CD4-positive, alpha-beta T cell treated with Interleukin-15 for 1 hour (primary cell): ENCODE measurements at places on chromosomes 2 and 18.

GRCh38 chr2:54529935-54530334, 73.8 kb downstream of the SPTBN1 start:
- DNase-seq = no peak

- DNase-seq = no peak
These were observed 141.0 kb downstream of the NR4A2 start for GRCh38 chr2:156191527-156191926.

- no peak for DNase-seq
These were observed 5.5 kb downstream of the SYT4 start for GRCh38 chr18:43271593-43272432.

GRCh38 chr18:11785444-11786055, 65.7 kb upstream of the CHMP1B start:
- DNase-seq = no peak

GRCh38 chr2:175930504-175930903, 71.6 kb downstream of the LNPK start:
- no peak for DNase-seq

- no peak for DNase-seq
These were observed 186.5 kb downstream of the RTP5 start for GRCh38 chr2:242056026-242056425.

DNA sequence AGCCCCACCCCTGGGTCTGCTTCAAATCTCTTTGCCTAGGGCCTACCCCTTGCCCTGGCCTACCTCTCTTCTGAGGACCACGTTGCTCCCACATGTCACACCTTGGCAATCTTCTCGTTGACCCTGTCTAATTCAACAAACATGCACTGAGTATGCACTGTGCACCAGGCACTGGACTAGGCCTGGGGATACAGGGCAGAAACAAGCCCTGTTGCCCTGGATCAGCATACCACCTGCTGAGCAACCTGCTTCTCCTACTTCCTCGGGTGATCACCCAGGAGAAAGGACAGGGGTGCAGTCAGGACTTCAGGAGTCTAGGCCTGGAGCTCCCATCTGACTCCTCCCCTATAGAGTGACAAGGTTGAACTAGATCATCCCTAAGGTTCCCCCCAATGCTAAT, 9.7 kb downstream of the WNT10A start:
- DNase-seq = no peak

GRCh38 chr2:160005908-160006307, 56.5 kb downstream of the PLA2R1 start:
- no peak for DNase-seq

GRCh38 chr2:12486205-12487118, 230.3 kb upstream of the TRIB2 start:
- no peak for DNase-seq

GRCh38 chr18:47978603-47979002, 48.1 kb upstream of the SMAD2 start:
- DNase-seq = no peak

DNA sequence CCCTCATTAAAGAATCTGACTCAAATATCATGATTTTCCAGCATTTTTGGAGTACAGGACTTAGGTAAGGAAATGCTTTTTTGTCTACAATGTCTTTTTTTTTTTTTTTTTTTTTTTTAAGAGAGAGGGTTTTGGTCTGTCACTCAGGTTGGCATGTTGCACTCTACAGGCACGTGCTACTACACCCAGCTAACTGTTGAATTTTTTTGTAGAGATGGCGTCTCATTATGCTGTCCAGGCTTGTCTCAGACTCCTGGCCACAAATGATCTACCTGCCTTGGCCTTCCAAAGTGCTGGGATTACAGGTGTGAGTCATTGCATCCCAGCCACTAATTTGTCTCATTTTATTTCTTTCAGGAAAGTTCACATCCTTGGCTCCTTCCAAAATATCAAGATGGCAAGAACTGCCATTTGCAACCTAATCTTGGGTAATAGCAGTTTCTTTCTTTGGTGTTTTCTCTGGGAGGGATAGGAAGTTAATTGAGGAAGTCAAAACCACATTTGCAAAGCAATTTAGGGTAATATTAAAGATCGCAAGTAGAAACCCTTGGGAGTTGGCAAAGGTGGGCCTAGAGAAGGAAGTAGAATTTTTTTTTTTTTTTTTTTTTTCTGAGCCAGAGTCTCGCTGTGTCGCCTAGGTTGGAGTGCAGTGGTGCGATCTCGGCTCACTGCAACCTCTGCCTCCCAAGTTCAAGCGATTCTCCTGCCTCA, 15.5 kb downstream of the PNO1 start:
- DNase-seq = no peak
